ENCODE measurements at places on chromosomes 11 and 22.

DNA sequence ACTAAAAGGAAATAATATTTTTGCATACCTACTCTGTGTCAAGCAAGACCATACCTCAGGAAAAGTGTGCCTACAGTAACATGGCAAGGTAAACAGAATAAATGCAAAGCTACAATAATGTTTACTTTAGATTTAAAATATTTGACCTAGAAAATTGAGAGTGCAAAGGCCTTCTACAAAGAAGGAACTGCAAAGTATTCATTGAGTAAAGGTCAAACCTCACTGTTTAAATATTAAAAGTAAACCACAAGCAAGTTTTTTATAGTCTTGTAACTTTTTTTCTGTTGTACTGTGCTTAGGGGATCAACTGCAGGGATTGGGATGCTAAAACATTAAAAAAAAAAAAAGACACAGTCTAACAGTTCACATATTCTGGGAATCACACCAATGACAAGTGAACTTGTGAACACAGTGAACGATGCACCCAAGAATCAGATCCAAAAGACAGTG, 48.8 kb downstream of the CWF19L2 start:
- DNase-seq: no peak

DNA sequence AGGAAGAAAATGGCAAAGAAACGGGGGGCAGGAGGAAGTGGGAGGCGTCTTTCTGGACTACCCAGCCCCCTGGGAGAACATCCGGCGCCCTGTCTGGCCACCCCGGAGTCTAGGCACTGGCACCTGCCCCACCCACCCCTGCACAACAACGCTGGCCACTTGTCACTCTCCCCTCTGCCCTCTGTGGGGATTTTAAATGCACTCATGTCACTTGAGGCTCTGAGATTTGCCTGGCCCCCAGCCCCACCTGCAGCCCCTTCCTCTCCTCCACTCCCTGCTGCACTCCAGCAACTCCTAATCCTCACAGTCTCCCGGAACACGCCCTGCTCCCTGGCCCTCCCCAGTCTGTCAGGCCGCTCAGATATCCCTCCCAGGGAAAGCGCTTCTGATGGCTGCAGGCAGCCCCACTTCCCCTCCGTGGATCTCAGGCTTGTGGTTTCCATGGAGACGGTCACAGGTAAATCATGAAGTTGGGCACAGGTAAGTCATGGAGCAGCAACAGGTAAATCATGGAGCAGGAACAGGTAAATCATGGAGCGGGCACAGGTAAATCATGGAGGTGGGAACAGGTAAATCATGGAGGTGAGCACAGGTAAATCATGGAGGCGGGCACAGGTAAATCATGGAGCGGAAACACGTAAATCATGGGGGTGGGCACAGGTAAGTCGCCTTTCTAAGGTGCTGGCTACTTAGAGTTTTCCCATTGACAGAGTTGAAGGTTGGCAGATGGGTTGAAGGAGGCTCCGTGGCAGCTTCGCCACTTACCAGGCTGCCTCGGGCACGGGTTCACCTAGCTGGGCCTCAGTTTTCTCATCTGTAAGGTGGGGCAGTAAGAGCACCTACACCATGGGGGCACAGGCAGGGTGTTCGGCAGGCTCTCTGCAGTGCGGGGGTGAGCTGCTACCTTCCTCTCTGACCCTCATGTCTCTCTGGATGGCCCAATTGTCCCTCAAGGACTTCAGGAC, 79.0 kb upstream of the SHISAL1 start:
- DNase-seq: no peak

DNA sequence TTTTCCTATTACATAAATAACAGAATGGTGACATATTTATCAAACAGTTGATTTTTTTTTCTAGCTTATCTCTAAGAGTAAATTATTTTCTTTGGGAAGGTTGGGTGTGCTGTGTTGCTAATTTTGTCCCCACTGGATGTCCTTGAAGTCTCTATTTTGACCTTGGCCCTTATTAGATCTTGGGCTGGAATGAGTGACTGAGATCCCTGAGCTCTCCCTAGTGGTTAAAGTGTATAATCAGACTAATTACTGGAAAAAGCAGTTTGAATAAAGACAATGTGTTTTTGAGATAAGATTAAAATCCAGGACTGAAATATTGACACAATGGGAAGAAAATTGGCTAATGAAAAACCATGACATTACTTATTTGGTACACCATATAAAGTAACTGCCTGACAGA, 56.1 kb downstream of the AASDHPPT start:
- no peak for DNase-seq

DNA sequence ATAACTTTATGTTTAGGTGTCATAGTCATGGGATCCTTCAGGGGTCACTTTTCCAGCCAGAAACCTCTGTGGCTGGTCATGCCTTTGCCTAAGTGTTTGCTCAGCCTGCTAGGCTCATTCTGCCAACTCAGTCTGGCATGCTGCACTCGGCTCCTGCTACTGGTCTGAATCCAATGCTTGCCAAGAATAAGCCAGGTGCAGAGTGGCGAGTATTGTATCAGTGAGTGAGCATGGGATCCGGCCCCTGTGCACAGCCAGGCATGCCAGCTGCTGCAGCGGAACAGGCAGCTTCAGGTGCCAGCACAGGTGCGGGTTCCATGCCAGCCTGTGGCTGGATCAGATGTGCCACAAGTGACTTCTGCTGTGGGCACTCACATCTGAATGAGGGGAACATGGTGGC, 1269.3 kb upstream of the CNTN5 start:
- peak; percentile 93 for DNase-seq

GRCh38 chr22:32340411-32340810, 17.3 kb upstream of the RFPL3 start:
- no peak for DNase-seq

DNA sequence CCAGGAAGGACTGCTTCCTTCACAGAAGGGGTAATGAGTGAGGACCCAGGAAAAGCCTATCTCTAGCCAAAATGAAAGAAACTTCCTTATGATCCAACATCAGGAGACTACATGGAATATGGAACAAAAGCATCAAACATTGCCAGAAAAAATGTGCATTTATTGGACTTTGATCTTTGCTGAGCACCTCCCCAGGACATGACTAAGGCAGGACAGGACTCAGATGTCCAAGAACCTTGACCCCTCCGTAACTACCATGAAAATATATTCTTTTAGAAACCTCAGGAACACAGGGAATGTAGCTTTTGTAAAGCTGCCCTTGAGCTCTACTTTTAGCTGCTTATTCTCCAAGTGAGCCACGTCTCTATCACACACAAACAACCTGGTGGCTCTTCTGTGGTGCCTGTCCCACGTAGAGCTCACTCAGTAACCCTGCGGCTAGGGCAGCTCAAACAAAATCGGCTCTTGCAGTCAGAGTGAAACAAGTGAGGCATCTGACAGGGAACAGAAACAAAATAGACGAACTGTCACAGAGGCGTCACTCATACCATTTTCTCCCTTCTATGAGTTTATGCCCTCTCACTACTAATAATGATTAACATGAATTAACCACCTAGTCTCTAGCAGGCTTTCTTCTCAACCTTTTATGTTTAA, 471.5 kb upstream of the API5 start:
- no peak for DNase-seq

DNA sequence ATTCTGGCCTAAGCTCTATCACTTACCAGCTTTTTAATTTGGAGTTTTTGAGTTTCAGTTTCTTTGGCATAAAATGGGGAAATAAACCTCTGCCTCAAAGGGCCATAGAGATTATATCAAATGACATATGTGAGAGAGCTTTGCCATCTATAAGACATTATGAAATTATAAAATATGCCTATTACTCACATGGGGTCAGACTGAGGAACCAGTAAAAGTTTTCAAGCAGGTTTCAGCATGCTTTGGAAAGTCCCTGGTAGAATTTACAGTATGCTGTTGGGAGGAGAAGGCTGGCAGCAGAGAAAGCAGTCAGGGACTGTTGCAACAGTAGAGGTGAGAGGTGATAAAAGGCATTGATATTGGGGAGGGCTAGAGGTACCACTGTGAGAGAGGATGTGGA, 13.6 kb upstream of the MTNR1B start:
- DNase-seq: no peak

- no peak for DNase-seq
These were observed 2.8 kb upstream of the SIPA1 start for GRCh38 chr11:65634905-65635731.
